Bronchial smooth muscle cell (primary cell): ENCODE measurements at places on chromosomes 11 and 22. TPM values are rescaled to one million over a fixed set of nuclear protein-coding genes. Genes with fewer than 3 reads are reported as not detected.

KCNQ1OT1 gene
- total RNA-seq = 3.9 and 6.3 TPM in 2 replicates

RASSF10 gene
- total RNA-seq = 0.09 TPM in 1 of 2 replicates, not detected in the other

OR5M10 gene
- not detected in 2 replicates for total RNA-seq

DTX4 gene
- 1.9 and 5.1 TPM in 2 replicates for total RNA-seq

FSHB gene
- total RNA-seq = not detected in 2 replicates

OR10A2 gene
- not detected in 2 replicates for total RNA-seq

E2F8 gene
- under 0.01 TPM in 1 of 2 replicates, not detected in the other for total RNA-seq

OR52I1 gene
- not detected in 2 replicates for total RNA-seq

MUC5AC gene
- total RNA-seq = under 0.01 TPM in 1 of 2 replicates, not detected in the other

MYBPC3 gene
- not detected in 2 replicates for total RNA-seq

LDHAL6A gene
- total RNA-seq = not detected in 2 replicates

KCNJ11 gene
- total RNA-seq = not detected in 2 replicates

VSIG10L2 gene
- 0.09 TPM in 1 of 2 replicates, not detected in the other for total RNA-seq

SYT13 gene
- not detected in 2 replicates for total RNA-seq

OR5B21 gene
- not detected in 2 replicates for total RNA-seq

MPEG1 gene
- not detected in 2 replicates for total RNA-seq

MYRF gene
- 0.09 and 0.16 TPM in 2 replicates for total RNA-seq

OR5AK2 gene
- not detected in 2 replicates for total RNA-seq

GAS2L1 gene
- total RNA-seq = 3.9 and 5.0 TPM in 2 replicates

ENTHD1 gene
- not detected in 2 replicates for total RNA-seq

CTSF gene
- 28.1 and 42.4 TPM in 2 replicates for total RNA-seq

CNGA4 gene
- total RNA-seq = 0.09 and 0.16 TPM in 2 replicates

OTOG gene
- total RNA-seq = not detected in 2 replicates

PHETA2 gene
- total RNA-seq = 10.4 and 20.0 TPM in 2 replicates

GAS2 gene
- 0.63 and 1.0 TPM in 2 replicates for total RNA-seq

MMP13 gene
- total RNA-seq = not detected in 2 replicates
